ENCODE measurements at places on chromosomes 11 and 22.
A peak's percentile ranks its signal among the peaks of the same experiment; 100 is the strongest.

GRCh38 chr11:59705294-59705693, 8.4 kb downstream of the OR10V1 start:
- no peak for DNase-seq

GRCh38 chr11:85948884-85949283, 93.7 kb downstream of the CCDC83 start:
- DNase-seq: no peak

DNA sequence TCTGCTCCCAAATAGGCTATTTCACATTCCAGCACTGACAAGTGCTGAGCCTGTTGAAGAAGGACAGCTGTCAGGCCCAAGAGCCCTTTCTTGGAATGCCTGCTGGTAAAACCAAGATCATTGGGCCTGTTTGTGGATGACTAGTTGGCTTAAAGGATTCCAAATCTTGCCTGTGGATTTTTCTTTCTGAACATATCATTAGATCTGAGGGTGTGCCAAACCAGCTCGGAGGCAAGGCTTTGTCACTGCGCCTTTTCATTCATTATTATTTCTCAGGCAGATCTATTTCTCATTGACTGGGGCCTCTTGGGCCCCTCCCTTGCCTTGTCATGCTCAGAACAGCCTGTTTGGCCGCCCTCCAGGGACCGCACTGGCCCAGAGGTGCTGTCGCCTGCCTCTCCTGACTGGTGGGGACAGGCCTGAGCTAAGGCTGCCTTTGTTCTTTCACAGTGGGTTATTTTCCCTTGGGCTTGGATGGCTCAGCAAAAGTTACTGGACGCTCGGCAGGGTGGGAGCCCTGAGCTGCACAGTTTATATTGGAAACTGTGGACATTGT, 222.7 kb upstream of the SESN3 start:
- DNase-seq: no peak

GRCh38 chr11:85180528-85180927, 446.6 kb downstream of the DLG2 start:
- no peak for DNase-seq

DNA sequence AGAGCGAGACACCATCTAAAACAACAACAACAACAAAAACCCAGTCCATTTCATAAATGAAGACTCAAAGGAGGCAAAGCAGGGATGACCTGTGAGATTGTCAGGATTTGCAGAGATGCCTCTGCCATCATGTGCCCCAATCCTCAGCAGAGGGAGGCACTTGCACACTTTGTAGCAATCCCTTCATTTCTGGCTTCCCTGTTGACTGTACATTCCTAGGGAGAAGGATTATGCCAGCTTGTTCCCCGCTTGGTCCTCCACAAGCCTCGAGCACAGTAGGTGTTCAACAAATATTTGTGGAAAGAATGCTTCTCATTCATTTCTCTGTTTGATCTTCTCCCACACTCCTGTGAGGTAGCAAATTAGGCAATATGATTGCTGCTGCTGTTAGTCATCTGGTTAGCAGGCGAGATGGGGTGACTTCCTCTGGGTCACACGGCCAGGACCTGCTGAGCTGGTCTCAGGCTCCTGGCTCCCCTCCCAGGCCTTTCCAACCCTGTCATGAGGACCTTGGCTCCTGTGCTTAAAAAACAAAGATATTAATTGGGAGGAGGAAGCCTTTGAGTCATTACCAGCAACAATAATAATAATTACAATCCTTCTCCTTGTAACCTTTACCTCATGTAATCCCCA, 34.1 kb downstream of the LIF start:
- DNase-seq: peak; percentile 95

GRCh38 chr11:129726179-129726578, 89.5 kb upstream of the TMEM45B start:
- DNase-seq: no peak

DNA sequence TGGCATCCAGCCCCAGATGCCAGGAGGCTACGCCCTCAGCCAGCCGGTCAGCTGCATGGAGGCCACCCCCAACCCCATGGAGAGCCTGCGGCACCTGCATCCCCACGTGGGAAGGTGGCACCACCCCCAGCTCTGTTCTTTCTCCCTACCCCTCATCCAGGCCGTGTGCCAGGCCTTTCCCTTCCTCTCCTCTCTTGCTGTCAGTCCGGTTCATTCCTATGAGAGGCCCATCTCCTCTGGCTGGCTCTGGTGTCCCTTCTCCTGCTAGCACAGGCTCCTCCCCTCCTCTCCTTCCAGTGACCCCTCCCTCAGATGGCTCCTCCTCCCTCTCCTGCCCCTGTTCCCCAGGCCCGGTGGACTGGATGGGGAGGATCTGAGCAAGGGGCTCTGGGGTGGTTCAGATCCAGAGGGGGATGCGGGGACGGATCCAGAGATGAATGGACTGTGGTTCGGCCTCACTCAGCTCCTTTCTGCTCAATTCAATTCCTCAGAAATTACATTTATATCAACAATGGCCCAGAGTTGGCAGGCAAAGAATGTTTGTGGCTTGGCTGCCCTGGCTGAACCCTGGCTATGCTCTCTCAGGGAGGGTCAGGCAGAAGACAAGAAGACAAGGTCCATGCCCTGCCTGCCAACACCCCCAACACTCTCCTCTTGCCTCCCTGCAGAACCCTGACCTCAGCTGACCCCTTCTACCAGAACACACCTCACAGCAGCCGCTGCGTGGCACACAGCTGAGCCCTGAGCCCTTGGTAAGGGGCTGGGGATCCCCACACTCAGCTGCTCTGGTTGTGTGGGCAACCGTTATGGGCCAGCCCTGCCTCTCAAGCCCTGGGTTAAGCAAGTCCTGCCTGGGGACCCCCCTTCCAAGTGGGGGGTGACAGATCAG, 18.5 kb upstream of the LRRC10B start:
- no peak for DNase-seq

GRCh38 chr11:119599864-119600541, 129.0 kb downstream of the NECTIN1 start:
- DNase-seq: no peak

DNA sequence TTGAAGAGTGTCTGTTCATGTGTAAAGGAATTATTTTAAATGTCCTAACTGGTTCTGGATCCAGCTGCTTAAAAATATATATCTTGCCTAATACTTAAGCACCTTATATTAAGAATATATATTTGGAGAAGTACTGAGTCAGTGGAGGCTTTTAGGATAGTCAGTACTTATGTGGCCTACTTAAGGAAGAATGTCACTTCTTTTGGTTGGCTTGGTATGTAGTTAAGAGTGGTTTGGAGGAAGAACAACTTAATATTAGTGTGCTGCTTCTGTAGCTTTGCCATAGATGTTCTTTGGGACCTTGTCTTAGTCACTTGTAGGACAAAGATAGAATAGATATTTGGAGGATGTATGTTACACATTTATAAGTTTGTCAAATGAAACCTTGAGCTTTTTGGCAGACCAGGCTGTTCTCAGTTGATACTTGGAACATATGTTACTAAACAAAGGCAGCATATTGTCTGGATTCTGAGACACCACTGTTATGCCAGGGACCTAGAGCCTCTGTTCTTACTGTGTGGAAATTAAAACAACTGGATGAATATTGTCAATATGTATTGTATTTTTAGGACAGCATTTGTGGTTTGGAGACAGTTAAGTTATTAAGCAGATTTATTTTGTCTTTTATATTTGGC, 4.9 kb downstream of the HIPK3 start:
- DNase-seq: no peak

DNA sequence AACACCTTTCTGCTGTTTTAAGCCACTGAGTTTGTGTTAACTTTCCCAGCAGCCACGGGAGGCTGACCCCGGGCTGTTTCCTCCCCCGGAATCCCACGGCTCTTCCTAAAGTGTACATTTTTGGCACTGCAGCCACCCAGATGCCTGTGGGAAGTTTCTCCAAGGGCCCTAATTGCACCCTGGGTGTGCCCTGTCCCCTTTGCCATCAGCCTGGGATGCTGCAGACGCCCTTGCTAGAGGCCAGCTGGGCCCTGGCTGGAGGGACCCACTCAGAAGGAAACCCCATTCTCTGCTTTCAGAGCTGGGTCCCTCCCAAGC, 883.3 kb downstream of the BRD1 start:
- no peak for DNase-seq

GRCh38 chr22:25048071-25048470, 95.6 kb downstream of the KIAA1671 start:
- no peak for DNase-seq

DNA sequence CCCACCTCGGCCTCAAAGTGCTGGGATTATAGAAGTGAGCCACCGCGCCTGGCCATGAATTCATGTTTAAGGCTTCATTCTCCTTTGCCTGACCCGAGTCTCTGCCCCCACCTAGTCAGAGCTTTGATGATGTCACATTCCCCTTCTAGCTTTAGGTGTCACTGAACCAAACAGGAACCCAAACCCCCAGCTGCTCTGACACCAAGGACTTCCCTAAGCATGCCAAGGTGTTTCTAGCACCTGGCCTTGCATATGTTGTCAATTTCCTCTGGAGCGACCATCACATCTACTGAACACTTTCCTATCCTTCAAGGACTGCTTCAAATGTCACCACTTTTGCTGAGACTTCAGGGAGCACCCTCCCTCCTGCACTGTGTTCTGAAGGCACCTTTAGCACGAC, 2.3 kb downstream of the F2 start:
- DNase-seq: no peak

- no peak for DNase-seq
These were observed 1053.8 kb downstream of the LRRC4C start for GRCh38 chr11:40405614-40406013.

DNA sequence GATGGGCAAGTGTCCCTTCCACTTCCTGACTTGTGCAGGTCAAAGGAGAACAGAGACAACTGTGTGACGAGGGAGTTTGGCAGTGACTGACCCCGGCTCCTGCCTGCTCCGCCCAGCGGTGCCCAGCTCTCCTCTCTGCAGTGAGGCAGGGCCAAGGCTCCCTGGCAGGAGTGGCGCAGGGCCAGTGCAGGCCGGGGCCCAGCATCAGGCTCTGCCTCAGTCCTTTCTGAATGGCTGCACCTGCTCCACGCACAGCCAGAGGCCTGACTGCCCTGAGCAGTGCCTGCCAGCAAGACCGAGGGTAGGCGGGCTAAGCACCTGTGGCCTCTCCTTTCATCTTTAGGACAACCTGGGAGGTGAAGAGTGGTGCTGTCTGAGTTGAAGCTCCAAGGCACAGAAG, 54.2 kb downstream of the WT1 start:
- no peak for DNase-seq

DNA sequence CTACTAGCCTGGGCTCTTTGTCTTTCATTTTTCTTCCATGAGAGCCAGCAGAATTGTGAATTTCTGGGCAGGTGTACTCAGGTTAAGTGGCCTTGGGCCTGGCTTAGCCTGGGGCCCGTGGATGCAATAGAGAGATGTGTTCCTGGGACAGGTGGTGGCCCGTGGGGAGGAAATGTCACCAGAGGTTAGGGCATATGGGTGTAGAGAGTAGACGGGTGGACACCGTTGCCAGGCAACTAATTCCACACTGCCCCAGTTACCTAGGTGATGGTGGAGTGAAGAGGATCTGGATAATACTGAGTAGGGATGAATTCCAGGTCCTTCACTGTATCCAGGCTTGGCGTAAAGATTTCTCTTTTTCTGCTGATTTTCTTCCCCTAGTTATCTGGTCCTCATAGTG, 175.0 kb downstream of the INSC start:
- no peak for DNase-seq

DNA sequence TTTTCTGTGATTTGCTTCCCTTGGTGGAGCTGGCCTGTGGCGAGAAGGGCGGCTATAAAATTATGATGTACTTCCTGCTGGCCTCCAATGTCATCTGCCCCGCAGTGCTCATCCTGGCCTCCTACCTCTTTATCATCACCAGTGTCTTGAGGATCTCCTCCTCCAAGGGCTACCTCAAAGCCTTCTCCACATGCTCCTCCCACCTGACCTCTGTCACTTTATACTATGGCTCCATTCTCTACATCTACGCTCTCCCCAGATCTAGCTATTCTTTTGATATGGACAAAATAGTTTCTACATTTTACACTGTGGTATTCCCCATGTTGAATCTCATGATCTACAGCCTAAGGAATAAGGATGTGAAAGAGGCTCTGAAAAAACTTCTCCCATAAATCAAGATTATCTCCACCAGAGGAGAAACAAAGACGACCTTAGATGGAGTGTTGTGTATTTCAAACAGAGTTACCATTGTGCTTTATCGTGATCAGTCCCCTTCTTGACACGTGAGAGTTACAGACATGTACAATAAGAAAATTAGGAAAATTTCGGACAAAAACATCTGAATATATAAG, 2.1 kb downstream of the OR9G1 start:
- DNase-seq: no peak

GRCh38 chr22:47398491-47398890, 636.0 kb downstream of the TBC1D22A start:
- no peak for DNase-seq

DNA sequence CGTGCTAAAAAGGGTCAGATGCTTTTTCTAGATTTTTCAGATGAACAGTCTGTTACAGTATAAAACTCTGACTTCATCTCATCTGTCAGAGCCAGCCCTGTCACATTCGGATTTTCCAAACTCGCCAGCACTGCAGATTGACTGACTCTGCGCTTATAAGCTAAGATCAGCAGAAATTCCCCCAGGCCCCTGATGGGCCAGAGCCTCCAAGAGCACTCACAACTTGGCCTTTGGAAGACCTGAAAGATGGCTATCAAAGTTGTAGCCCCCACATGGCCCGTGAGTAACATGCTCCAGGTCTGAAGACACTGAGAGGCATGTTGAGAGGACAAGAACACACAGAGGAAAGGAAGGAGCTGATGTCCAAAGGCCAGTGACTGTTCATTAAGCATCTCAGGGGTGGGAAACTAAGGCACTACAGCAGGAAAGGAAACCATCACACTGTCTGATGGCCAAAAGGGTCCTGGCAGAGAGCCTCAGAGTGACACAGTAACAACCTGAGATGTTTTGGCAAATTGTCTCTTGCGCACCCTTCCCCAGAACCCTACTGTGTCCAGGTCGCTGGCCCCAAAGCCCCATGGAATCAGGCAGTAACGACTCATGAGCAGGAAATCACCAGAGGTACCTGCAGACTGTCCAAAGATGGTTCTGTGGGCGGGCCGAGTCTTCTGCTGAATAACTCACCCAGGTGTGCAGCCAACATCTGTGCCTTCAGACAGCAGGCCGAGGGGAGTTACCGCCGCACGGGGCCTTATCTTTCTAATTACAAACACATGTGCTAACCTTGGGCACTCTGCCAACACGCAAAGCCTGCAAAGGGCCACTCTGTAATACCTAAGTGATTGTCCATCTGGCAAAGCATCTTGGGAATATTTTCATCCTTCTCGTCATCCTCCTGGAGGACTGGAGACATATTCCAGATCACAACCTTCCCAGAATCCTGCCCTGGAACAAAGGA, 23.6 kb downstream of the HIRA start:
- DNase-seq: no peak

DNA sequence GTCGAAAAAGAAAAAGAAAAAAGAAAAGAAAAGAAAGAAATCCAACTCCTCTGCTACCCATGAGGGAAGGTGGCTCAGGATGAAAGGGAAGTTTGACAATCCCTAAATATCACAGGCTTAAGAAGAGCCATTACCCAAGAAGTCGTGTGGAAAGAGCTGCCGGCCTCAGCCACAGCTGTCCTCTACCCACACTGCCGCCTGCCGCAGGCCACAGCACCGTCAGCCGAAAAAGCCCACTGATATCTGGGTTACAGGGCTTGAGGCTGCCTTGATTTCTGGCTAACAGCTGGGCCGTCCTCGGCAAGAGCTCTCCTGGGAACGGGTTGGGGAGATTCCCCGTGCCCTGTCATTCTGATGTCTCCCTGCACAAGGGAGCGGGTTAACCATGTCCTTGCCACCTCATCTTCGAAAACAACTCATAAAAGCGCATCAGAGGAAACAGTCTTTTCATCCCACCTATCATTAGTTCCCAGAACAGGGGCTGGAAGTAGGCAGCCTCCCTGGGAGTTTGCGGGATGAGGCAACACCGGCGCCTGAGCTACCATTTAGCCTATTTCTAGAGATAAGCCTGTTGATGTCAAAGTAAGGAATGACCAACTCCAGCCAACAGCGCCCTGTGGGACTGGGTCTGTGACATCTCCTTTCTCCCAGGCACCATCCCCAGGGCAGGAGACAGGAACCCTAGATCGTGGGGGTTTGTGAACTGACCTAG, 21.8 kb upstream of the SNX32 start:
- DNase-seq: no peak
